ENCODE measurements at places on chromosomes 6 and 20.

GRCh38 chr6:141248021-141248799, 884.5 kb upstream of the GJE1 start:
- DNase-seq: no peak

DNA sequence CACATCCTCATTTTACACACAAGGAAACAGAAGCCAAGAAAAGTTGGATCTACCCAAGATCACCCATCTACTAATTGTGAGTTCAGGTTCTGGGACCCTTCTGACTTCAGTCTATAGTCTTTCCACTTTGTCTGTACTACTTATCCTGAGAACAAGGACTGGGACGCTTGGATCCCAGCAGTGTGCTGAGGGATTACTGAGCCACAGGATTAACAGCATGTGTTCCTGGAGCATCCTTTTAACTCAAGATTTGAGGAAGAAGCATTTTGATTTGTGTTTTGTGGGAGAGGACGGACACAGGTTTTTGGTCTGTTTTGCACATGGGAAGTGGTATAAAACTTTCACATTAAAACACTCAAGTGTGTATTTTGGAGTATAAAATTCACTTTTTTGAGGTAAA, 4.4 kb downstream of the ENPP4 start:
- no peak for DNase-seq

GRCh38 chr6:53199156-53199555, 50.5 kb upstream of the GCM1 start:
- DNase-seq: no peak

GRCh38 chr6:32462609-32463008, 22.9 kb downstream of the HLA-DRA start:
- peak; percentile 81 for DNase-seq
